ENCODE measurements at places on chromosomes 3 and 15. TPM values are rescaled to one million over a fixed set of nuclear protein-coding genes. Genes with fewer than 3 reads are reported as not detected.

RHCG gene
- not detected for total RNA-seq

USF3 gene
- total RNA-seq = 12.6 TPM

CCDC9B gene
- 0.17 TPM for total RNA-seq

AMIGO3 gene
- 0.30 TPM for total RNA-seq

MITF gene
- total RNA-seq = 0.15 TPM

SOX2 gene
- total RNA-seq = not detected

AP3B2 gene
- 0.44 TPM for total RNA-seq

WWTR1 gene
- 1.7 TPM for total RNA-seq

CRTAP gene
- total RNA-seq = 39.7 TPM

ILDR1 gene
- total RNA-seq = not detected

TGM4 gene
- total RNA-seq = not detected

GUCA1C gene
- total RNA-seq = not detected

CLDN16 gene
- total RNA-seq = not detected

TIGIT gene
- total RNA-seq = 206 TPM

IL1RAP gene
- 11.1 TPM for total RNA-seq

PDIA5 gene
- total RNA-seq = 19.7 TPM

ABHD17C gene
- total RNA-seq = 5.6 TPM
